ENCODE measurements at places on chromosomes 5 and 9.

DNA sequence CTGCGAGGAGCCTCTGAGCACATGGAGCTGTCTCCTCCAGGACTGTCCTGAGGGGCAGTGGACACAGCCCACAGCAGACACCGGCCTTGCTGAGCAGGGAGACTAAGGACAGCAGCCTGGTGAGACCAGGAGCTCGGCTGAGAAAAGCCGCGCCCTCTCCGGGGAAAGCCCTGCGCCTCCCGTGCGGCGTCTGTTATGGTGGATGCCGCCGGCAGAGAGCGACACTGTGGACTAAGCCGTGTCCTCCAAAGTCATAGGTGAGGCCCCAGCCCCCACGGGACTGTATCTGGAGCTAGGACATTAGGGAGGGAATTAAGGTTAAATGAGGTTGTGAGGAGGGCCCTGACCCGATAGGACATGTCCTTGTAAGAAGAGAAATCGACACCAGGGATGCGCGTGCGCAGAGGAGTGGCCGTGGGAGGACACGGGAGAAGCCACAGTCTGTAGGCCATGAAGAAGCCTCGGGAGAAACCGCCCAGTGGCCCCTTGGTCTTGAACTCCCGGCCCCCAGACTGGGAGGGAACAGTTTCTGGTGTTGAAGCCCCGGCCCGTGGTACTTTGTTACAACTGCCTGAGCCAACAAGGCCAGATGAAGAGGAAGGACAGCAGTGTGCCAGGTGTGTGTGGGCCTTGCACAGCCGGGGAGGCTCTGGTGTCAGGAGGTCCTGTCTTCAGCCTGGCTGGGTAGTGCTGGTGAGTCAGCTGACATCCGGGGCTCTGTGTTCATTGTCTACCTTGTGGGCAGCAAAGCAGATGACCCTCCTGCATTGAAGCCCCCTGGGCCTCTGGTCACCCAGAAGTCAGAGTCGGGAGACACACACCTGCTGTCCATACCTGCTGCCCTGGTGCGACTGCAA, 22.1 kb downstream of the MRPL36 start:
- DNase-seq = no peak

DNA sequence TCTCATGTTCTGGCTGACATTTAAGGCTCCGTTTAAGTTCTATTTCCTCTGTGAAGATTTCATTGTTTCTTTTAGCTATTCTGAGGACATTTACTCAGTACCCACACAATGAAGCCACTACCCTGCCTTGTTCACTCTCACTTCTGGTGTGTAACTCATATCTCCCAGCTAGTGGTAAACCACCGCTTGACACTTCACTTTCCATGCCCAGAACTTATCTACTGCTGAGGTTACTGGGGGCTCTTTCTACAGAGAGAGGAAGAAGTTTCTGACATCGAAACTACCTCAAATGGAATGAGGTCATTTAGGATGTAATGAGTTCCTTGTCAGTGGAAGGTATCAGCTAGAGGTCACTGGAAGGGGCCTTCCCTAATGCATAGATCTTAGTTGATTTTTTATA, 501.5 kb downstream of the DMAC1 start:
- DNase-seq = peak; percentile 68

DNA sequence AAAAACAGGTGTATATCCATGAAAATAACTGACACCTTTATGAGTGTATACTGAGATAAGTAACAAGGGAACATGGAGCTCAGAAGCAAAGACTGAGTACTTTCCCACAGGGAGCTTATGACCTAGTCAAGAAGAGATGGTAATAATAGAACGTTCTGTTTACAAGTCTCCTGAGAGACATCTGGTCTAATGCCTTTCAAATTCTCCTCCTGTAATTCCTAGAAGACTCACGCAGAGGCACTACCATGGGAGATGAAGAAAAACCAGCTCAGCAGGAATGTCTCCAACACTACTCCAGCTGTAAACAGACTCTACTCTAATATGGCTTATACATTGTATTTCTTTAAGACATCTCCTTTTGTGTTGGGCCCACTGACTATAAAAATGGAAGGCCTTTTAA, 503.6 kb upstream of the TUSC1 start:
- no peak for DNase-seq

DNA sequence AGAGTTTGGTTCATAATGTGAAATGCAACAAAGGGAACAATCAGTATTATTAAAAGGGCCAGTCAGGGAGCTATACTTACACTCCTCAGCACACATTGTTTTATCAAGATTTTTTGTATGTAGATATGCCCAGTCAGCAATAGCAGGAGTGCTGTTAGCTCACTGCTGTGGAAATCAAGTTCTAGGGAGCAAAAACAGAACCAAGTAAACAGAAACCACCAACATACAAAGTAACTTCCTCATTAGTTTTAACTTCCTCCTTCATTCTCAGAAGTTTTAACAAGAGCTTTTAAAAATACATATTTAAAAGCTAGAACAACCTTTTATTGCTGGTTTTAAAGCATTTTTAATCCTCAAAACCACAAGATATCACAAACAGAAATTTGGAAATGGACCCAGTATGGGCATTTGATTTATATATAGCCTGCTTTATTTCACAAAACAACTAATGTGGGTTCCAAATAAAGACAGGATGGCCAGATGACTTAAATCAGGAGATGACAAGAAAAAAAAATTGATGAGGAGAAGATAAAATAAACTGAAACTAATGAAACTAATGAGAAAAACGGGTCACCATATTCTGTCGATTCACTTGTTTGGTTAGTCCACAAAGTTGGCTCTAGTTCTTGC, 178.5 kb downstream of the ADAMTS12 start:
- no peak for DNase-seq

- no peak for DNase-seq
Measured at GRCh38 chr5:83785176-83785668, 64.6 kb upstream of the HAPLN1 start.

DNA sequence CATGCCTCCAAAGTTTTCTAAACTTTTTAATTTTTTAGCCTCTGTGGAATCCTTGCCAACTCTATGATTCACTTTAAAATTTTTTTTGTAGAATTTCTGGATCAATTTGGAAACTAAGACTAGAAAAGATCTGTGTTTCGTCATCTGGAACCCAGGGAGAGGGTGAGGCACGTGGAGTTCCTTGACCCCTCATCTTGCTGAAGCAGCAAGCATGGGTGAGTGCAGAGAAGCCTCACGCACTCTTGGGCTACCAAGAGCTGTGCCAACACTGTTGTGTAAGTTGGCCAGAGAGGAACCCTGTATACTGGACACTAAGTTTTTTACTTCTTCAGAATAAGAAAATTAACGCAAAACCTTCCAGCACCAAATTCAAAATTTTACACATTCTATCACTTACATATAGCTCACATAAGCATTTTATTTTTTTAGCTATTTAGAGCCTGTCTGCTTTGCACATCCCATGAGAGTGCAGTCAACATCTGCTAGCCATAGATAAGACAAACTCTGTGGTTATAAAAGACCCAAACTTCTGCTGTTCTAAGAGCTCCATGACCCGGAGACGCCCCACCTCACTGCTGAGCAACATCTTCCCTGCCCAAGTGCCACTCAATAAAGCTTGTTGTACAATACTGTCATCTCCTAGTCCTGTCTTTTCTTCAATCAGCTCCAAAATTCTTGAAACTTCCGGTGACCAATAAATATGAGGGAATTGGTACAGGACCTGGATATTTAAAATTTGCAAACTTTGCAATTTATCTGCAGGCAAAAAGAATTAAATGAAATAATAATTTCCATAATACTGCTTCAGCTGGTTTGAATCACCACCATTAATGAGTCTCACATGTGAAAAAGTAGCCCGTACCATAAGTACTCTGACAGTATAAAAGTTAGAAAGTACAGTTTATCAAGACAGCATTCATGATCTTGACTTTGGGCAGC, 69.7 kb upstream of the ADCY2 start:
- no peak for DNase-seq

- DNase-seq = no peak
Measured at GRCh38 chr9:122444041-122444733, 33.5 kb downstream of the OR1J1 start.

- no peak for DNase-seq
Measured at GRCh38 chr9:93184432-93185265, 710 bp downstream of the WNK2 start.

- no peak for DNase-seq
Measured at GRCh38 chr9:94176608-94177007, 82.5 kb upstream of the ZNF169 start.

DNA sequence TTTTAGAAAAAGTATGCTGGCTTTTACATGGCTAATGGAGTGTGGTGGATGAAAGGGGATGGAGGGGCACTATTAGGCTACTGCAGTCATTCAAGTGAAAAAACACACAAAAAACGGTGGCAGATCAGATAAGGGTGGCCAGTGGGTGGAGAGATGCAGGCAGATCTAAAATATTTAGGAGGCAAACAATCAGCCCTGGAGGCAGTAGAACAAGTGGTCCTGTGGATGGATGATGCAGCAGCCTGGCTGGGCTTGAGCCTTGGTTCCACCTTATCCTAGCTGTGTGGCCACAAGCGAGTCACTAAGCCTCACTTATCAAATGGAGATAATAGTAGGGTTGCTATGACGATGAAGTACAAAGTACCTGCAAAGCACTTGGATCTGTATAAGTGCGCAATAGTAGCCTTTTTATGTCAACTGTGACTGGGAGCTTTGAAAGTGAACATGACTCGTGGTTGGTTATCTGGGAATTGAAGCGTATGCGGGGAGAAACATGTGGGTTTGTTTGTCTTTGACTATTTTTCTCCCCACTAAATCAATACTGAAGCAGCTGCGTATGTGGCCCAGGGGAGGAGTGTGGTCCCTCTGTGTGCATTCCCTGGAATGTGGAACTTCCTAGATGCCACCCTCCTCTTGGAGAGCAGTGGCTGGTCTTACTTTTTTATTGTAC, 20.2 kb downstream of the NSG2 start:
- DNase-seq = no peak

DNA sequence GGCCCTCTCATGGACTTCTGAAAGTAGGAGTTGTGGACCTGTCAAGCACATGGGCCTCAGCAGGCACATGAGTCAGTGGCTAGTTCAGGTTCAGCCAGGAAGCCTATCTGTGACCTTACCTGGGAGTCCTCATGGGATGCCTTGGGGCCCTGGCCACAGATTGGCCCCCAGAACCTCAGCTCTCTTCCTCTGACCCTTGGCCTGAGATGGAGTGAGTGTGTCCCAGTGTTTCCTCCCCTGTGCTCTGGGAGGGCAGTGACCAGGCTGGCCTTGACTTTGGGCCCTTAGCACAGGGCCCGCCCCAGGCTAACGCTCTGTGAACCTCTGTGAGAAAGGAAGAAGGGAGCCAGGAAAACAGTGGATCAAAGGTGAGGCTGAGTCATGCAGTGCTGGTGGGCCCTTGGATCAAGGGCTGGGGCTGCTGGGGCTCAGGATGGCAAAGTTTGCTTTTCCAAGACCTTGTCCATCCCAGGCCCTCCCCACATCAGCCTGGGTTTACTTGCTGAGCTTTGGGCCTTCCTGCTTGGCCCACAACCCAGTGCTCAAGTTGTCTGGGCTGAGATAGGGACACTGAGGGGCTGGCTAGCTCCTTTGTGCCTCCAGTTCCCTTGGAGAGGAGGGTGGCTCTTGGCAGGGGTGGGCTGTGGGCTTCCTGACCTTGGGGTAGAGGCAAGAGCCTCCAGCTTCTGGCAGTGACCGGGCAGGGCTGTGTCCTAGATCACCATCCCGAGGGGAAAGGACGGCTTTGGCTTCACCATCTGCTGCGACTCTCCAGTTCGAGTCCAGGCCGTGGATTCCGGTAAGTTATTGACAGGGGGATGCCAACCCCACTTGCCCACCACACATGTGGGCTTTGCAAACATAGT, 41.4 kb downstream of the RGS3 start:
- DNase-seq = no peak

- peak; percentile 53 for DNase-seq
Measured at GRCh38 chr5:151126199-151126645, 31.4 kb downstream of the ANXA6 start.

DNA sequence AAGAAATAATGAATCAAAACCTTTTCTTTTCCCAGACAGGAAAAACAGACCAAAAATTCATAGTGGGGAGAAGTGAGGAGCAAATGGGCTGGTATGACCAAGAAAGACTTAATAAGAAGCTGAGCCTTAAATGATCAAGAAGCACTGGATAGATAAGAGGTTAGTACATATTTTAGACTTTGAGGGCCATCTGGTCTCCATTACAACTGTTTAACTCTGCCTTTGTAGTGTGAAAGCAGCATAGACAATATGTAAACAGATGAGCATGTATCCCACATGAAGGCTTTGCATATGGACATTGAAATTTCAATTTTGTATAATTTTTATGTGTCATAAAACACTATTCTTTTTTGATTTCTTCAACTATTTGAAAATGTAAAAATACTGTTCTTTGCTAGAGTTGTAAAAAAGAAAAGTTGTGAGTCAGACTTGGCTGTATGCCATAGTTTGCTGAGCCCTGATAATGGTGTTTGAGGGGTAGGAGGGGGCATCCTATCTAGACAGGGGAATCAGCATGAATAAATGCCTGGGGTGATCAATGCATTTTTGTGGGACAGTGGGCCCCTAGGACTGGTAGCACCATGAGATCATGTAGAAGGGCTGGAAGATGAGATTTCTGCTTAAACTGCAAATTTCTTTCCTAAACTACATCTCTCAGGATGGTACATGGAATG, 91.8 kb upstream of the GPR151 start:
- no peak for DNase-seq

GRCh38 chr9:134390537-134390936, 64.3 kb downstream of the RXRA start:
- DNase-seq = peak; percentile 89

DNA sequence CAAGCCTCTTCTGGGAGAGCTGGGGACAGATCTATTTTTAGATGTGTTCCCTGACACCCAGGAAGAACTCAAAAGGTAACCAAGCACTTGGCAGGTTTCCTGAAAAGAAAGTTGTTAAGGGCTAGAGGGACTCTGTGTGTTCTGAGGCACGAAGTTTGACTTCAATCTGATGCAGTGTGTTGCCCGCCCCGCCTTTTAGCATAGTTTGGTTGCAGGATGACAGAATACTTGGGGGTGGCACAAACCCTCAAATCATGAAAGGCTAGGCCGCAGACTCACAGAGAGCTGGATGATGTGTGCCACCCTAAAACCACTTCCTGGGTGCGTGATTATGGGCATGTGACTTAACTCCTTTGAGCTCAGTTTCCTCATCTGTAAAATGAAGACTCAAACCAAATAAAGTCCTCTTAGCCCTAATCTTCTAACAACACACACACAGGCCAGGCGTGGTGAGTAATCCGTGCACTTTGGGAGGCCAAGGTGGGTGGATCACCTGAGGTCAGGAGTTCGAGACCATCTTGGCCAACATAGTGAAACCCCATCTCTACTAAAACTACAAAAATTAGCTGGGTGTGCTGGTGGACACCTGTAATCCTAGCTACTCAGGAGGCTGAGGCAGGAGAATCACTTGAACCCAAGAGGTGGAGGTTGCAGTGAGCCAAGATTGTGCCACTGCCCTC, 12.8 kb upstream of the NDFIP1 start:
- DNase-seq = peak; percentile 90

GRCh38 chr5:14276380-14276779, 133.2 kb downstream of the TRIO start:
- no peak for DNase-seq

Data from stimulated activated CD4-positive, alpha-beta T cell treated with anti-CD3 and anti-CD28 coated beads, Interleukin-1b, Interleukin-23, amount 100 ng/mL, for 48 hours (primary cell).